ENCODE measurements at places on chromosomes 16 and 17.

GRCh38 chr16:31127182-31127581 is 8.3 kb downstream of the PRSS8 start:
- no peak for DNase-seq

GRCh38 chr17:52159246-52160135 is 977 bp upstream of the CA10 start:
- DNase-seq = no peak

DNA sequence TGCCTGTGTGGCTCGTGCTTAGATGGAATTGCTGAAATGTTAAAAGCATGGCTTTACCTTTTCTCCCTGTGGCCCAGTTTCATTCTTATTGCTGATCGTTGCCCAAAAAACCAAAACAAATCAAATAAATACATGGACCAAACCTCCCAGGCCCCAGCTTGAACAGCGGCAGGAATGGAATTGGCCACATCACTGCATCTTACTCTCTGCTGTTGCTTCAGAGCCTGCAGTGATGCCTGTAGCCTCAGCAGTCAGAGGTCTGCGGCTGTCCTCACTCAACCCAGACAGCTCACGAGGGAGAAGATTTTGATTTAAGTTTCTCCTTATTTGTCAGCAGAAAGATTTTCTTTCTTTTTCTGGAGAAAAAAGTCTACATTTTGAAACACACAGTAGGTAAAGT is 91.5 kb downstream of the NPIPB11 start:
- DNase-seq = no peak

- DNase-seq = no peak
These were observed 41.5 kb upstream of the CDH5 start for GRCh38 chr16:66324815-66325515.

- DNase-seq = peak; percentile 90
These were observed at the start of gene RDM1 for GRCh38 chr17:35930211-35931065. Gene RDM1, minus strand, starts transcription at chr17:35930773. Its CDS starts 46 bp downstream, at chr17:35930727.

GRCh38 chr17:45643591-45643990 is 140.5 kb upstream of the CRHR1 start:
- no peak for DNase-seq

GRCh38 chr17:46167826-46168569 is 25.2 kb downstream of the KANSL1 start:
- no peak for DNase-seq

- peak; percentile 23 for DNase-seq
These were observed 28.1 kb upstream of the NOL11 start for GRCh38 chr17:67689534-67690177.

GRCh38 chr16:55494994-55495421 is 13.9 kb upstream of the LPCAT2 start:
- no peak for DNase-seq

DNA sequence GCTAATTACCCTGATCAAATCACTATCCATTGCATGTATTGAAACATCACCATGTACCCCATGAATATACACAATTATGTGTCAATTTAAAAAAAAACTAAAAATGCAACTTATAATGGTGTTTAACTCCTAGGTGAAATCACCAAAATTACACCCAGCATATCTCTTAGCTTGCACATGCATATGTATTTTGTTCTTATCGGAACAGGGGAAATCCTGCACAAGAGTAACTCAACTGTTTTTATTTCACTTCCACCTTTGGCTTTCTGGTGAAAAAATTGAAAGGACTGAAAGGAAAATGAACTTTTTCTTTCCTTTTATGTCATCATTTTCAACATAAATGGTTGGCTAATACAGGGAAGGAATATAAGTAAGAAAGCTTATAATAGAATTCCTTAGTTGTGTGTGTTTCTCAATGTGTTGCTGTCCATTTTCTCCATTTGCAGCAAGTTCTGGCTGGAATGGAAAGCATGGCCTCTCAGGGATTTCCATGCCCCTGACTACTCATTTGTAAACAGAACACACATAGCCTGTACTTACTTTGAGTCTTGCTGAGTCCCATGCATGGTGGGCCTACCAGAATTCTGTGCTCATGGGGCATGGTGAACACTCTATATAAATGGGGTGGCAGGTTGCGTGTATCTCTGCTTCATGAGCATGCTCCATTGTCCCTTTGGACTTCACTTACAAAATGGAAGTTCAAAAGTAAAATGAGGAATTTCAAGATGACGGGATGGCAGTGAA is 462.0 kb downstream of the HS3ST3B1 start:
- no peak for DNase-seq

- DNase-seq = no peak
These were observed 21.4 kb downstream of the MMP15 start for GRCh38 chr16:58046936-58047335.

- DNase-seq = peak; percentile 15
These were observed 12.8 kb upstream of the CBX8 start for GRCh38 chr17:79809530-79810129.

GRCh38 chr17:65515512-65515911 is 45.9 kb downstream of the AXIN2 start:
- DNase-seq = no peak

DNA sequence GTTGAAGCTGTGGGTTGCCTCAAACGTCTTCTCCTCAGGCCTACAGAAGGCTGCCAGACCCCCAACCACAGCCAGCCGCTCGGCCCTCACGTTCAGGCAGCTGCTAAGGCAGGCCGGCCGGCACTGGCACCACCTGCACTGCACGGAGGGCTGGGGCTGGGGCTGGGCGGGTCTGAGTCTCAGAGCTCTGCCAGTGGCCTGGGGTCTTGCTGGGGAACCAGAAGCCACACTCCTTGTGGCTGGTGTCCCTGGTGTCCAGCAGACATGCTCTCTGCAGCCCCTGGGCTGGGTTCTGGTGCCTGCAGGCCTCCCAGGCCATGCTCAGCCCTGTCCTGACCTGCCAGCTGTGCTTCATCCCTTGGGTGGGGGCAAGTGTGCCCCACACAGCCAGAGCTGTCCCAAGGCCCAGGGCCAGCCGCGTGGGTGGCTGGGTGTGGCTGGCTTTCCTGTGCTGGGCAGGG is 42.0 kb downstream of the BAHCC1 start:
- no peak for DNase-seq

- no peak for DNase-seq
These were observed 19.8 kb downstream of the GTF3C1 start for GRCh38 chr16:27529962-27530361.

DNA sequence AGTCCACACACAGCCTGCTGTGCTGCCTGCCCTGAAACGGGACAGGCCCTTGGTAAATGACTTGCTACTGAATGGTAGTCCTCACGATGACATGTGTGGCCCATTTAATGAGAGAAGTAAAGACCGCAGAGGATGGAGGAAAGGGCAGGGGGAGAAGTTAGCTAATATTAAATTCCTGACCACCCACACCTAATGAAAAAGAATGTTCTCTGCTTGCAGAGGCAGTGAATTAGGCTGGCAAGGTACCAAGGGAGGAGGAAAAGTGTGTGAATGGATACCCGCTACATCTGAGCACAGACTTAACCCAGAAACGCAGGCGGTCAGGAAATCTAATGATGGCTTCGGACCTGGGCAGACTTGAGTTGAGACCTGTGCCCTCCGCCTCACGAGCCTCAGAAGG is 141.2 kb downstream of the PRKCA start:
- DNase-seq = no peak

GRCh38 chr17:64236827-64237403 is 26.1 kb downstream of the TEX2 start:
- no peak for DNase-seq

DNA sequence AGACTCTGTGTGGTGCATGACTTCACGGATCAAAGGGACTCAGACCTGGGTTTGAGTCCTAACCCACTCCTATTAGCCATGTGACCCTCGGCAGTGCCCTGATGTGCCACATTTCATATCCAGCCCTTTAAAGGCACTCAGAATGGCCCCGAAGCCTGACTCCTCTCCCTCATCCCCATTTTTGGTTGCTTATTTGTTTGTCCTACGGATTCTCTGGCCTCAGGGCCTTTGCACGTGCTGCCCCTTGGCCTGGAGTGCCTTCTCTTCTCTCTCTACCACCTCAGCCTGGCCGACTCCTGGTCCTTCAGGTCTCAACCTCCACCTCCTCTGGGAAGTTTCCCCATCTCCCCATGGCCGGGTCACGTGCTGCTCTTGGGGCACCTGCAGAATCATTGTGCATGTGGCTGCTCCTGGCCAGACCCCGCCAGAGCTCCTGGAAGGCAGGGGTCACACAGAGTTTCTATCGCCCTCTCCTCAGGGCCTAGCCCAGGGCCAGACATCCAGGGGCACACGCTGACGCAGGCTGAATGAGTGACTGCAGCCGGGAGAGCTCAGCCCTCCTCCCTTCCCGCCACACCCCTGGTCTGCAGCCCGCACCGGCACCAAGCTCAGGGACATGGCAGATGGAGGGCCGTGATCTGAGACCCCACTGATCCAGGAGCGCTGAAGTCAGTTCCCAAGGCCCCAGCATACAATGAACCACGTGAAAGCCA is 22.0 kb upstream of the CIBAR2 start:
- no peak for DNase-seq

GRCh38 chr17:61209106-61209439 is 190.6 kb upstream of the TBX2 start:
- no peak for DNase-seq

- DNase-seq = no peak
These were observed 275.8 kb downstream of the FOXL1 start for GRCh38 chr16:86854058-86854621.

DNA sequence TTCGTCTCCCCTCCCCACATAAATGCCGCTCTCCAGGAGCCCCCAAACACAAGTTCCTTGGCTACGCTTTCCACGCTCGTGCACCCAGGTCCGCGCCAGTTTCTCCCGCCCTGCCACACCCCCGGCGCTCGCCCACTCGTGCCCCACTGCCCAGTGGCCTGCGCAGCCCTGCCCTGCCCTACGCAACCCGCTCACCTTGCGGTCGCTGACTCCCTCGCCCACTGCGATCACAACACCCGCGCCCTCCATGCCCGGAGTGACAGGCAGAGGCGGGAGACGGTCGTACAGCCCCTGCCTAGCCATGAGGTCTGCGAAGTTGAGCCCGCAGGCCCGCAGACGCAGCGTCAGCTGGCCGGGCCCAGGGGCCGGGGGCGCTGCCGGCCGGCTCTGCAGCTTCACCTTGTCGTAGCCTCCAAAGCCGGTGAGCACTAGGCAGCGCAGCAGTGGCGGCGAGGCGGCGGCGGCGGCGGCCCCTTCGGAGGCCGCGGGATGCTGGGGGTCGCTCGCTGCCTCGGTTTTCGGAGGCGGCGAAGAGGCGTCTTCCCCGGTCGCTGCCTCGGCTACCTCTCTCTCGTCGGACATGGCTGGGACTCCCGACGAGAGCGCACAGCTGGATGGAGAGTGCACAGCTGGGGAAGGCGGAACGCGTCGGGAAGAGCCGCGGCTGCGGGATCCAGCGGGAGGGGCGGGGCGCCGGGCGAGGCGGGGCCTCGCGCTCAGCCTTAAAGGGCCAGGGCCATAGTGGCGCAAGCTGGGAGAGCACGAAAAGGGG is at the start of gene VAT1:
VAT1 (minus strand) TSS at position 645 of the 772 bp plus-strand sequence; CDS start at position 582, 63 bp downstream.
- peak; percentile 80 for DNase-seq

GRCh38 chr16:3702082-3702481 is 15.2 kb downstream of the TRAP1 start:
- no peak for DNase-seq

- DNase-seq = no peak
These were observed 44.7 kb upstream of the PRSS54 start for GRCh38 chr16:58339452-58339981.

DNA sequence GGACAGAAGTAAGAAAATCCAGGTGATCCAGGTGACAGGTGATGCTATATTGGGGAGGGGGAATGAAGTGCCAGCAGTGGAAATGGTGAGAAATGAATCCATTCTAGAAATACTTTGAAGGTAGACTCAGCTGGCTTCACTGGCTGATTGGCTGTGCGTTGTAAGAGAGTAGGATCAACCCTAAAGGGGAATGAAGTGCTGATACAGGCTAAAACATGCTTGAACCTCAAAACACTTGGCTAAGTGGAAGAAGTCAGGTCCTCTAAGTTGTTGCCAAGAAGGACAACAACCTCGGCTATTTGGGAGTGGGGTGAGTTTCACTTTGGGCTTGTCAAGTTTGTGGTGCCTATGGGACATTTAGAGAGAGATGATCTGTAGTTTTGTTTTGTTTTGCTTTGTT is 24.1 kb upstream of the SCNN1B start:
- peak; percentile 90 for DNase-seq

- DNase-seq = peak; percentile 38
These were observed 8.6 kb downstream of the MAPT start for GRCh38 chr17:45902892-45903346.

- no peak for DNase-seq
These were observed 6.2 kb upstream of the TMEM94 start for GRCh38 chr17:75450270-75450669.

DNA sequence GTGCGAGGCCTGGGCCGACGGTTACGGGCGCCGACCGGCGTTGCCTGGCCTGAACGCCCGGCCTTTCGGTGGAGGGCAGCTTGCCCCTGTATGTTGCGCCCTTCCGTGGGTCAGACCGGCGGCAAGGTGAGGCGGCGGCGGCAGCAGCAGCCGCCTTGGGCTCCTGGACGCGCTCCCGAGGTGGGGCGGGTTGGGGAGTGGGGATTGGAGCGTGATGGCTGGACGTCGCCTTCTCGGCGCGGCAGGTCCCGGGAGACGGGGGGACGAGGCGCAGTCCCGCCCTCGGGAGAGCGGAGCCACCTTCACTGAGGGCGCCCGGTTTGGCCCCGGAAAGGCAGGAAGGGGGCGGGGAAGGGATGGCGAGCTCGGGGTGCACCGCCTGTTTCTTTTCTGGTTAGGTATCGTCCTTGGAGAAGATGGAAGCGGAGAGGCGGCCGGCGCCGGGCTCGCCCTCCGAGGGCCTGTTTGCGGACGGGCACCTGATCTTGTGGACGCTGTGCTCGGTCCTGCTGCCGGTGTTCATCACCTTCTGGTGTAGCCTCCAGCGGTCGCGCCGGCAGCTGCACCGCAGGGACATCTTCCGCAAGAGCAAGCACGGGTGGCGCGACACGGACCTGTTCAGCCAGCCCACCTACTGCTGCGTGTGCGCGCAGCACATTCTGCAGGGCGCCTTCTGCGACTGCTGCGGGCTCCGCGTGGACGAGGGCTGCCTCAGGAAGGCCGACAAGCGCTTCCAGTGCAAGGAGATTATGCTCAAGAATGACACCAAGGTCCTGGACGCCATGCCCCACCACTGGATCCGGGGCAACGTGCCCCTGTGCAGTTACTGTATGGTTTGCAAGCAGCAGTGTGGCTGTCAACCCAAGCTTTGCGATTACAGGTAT is 671 bp downstream of the DGKE start:
- peak; percentile 5 for DNase-seq

- DNase-seq = peak; percentile 33
These were observed 23.2 kb downstream of the DYNC1LI2 start for GRCh38 chr16:66728117-66728787.

DNA sequence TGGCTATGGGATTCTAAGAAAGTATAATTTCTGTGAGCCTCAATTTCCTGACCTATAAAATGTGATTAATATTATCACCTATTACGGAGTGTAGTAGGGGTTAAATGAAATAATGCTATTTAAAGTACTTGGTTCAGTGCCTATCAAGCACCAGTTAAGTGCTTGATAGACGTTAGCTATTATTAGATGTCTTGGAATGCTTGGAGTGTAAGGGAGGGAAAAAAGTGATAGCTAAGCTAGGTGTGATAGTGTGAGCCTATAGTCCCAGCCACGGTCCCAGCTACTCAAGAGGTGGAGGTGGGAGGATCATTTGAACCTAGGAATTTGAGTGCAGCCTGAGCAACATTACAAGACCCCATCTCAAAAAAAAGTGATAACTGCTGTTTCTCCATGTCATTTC is 7.5 kb downstream of the ORC6 start:
- DNase-seq = no peak

- no peak for DNase-seq
These were observed 805 bp upstream of the TANC2 start for GRCh38 chr17:62965174-62965685.
